ENCODE measurements at places on chromosomes 3 and 15.

GRCh38 chr3:62781121-62781520 is 94.1 kb downstream of the CADPS start:
- no peak for DNase-seq

DNA sequence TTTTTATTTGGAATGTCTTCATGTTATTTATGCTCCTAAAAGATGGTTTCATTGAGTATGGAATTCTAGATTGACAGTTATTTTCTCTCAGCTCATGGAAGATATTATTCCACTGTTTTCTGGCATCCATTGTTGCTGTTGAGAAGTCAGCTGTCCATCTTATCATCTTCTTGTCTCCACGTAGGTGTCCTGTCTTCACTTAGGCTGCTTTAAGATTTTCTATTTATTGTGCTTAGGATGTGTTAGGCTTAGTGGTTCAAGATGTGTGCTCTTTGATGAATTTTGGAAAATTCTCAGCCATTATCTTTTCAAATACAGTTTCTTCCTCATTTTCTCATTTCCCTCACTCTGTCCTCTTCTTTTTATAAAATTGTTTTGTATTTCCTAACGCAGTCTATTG is 52.0 kb downstream of the SNRK start:
- DNase-seq: no peak

GRCh38 chr15:32685576-32685975 is 32.2 kb upstream of the GREM1 start:
- DNase-seq: peak; percentile 52

GRCh38 chr3:119628816-119629445 is 31.2 kb downstream of the PLA1A start:
- no peak for DNase-seq

Data from HT1080 (cell line).